Stimulated activated CD8-positive, alpha-beta memory T cell treated with anti-CD3 and anti-CD28 coated beads, Interleukin-4, amount 100 ng/mL, for 4 hours (primary cell): ENCODE measurements at places on chromosomes 3 and 15.

- no peak for DNase-seq
Measured at GRCh38 chr3:99957151-99957796, 139.6 kb downstream of the CMSS1 start.

DNA sequence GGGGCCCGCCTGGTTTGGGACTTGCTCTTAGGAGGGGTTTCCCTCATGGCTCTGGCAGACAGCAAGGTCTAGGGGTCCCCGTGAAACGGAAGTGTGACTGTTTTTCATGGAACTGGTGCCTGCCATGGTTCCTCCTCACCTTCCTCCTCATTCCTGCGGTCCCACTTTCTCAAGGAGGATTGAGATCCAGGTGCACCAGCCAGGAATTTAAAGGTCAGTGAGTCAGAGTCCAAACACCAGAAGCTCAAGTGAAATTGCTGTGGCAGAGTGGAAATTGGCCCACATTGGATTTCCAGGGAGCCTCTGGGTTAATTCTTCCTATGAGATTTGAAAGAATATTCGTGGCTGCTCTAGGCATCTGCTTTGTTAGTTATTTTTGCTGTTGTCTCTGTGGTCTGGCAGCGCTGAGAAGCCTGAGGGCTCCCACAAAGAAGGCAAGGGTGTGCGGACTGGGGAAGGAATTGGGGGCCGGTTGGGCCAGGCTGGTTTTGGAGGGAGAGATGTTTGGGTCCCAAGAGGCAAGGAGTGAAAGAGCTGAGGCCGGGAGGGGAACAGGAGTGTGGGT lies 60.4 kb upstream of the TNFAIP8L3 start:
- no peak for DNase-seq

DNA sequence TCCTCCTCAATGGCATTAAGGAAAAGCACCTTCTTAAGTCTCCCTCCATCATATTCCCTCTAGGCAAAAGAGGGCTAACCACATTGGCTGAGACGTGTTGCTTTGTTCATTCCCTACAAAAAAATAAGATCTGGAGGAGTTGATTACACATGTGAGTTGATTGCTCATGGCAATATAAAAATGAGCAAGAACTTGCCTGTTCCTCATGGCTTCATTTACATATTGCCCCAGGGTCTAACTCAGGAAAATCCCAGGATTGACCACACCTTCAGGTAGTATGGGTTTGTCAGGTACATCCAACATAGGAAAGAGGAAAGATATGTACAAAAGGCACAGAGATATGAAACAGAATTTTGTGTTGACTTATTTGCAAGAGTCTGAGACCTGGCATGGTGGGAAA lies 35.5 kb downstream of the NFKBIZ start:
- no peak for DNase-seq

DNA sequence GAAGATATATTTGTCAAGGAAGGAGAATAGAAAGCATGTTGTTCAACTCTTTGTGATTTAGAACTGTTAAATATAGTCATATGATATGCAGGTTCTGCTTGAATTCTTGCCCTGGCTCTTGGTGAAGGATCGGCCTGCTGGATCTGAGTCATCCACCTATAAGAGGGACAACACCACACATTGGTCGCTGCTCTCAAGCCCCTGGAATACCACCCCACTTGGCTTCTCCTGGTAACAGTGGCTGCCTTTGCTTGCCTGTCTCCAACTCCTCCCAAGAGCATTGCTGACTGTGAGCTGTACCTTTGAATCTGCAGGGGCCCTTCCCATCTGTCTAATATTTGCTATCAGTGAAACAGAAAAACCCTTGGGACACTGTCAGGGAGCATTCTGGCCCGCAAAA lies 78.9 kb upstream of the DGKG start:
- no peak for DNase-seq

GRCh38 chr15:89783861-89784685 lies 7.9 kb downstream of the MESP2 start:
- DNase-seq: no peak

- no peak for DNase-seq
Measured at GRCh38 chr3:167895684-167896083, 160.2 kb downstream of the SERPINI1 start.

DNA sequence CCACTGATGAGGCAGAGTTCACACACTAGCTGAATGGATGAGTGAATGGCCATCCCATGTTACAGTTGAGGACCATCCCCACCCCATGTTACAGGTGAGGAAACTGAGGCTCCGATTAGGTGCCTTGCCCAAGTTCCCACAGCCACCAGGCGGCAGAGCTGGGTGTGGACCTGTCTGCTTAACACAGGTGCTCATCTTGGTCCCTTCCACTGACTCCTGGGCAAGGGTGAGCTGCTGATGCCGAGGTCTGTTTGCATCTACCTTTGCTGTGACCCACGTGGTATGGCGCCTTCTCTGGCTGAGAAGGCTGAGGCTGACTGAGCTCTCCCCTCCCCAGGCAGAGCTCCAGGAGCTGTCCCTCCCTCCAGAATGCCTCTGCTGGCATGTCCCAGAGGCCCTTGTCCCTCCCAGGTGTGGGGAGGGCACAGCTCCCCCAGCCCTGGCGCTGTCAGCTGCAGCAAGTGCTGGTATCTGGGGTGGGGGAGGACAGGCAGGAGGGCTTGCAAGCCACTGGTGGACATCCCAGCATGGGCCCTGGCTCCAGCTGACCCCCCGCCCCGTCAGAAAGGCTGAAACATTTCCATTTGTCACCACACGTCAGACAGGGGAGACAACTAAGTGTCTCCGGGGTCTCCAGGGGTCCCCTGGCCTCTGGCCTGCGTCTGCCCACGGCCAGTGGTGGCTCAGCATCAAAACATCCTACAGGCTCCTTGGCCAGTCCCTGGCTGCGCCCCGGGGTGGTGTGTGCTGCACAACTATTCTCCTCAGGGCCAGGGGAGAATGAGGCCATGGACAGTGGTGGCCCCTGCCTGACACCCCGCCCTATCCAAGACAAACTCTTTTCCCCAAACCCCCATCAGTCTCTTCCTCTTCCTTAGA lies 105.4 kb downstream of the ADCY5 start:
- DNase-seq: no peak

DNA sequence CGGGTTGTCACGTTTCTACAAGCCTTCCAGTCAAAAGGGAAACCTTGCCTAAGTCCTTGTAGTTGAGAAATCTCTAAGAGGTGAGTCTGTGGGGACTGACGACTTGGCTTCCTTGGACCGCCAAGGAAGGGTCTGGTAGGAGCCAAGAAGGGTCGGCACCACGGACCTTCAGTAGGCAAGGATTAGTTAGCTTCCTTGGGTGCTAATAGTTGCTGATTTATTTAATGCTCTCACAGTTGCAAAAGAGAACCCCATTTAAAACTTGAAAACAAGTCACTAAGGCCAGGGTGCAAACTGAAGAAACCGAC lies 361 bp upstream of the LCMT2 start:
- DNase-seq: no peak

DNA sequence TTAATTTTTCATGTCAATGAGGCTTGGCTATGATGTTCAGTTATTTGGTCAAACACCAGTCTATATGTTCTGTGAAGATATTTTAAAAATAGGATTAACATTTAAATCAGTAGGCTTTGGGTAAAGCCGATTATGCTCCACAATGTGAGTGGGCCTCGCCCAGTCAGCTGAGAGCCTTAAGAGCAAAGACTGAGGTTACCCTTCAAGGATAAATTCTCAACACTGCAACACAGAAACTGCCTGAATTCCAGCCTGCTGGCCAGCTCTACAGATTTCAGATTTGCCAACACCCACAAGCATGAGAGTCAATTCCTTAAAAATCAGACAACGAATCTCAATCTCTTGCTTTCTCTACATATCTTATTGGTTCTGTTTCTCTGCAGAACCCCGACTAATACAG lies 188.3 kb downstream of the PLCH1 start:
- DNase-seq: no peak
